ENCODE measurements at places on chromosomes 1 and 21.

GRCh38 chr1:86498281-86498680 is 29.6 kb downstream of the CLCA1 start:
- no peak for DNase-seq

DNA sequence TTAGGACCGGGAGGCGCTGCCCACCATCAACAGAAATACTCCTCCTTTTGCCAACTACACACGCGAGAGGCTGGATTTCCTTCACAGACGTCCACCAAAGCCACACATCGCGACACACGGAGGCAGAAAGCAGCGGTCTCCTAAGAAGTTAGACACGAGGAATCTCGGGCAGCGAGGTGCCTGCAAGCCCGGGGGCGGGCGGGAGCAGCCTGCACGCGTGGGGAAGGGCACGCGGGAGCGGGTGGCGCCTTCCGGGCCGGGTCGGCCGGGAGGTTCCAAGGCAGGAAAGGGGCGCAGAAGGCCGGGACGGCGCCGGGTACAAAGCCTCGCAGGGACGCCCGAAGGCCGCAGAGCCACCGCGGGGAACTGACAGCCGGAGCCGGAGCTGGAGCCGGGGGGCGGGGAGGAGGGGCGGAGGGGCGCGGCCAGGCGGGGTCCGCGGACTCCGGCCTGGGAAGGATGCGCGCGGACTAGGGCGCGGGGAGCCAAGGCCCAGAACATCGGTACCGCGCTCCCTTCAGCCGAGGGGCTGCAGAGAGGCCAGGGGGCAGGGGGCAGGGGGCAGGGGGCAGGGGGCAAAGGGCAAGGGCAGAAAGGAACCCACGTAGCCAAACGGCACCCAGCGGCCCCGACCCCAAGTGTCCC is 722 bp downstream of the NPHP4 start:
- DNase-seq, result no peak

GRCh38 chr1:235093013-235093695 is 35.5 kb downstream of the TOMM20 start:
- DNase-seq, result no peak

DNA sequence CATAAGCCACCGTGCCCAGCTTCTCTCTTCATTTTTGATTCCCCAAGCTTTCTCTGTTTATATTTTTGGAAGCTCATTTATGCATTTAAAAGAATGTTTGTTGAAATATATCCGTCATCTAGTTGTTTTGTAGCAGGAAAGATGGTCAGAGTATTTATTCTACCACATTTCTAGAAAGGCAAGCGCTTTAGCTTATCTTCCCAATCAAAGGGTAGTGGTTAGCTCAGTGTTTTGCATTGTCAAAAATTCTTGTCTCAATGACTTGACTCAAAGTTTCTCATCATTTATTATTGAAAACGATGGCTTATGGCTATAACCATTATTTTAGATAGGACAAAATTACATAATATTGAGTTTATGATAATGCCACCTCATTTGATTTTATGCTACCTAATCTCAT is 116.1 kb upstream of the ZP4 start:
- DNase-seq, result no peak

All from NCI-H1417 treated with DMSO at 0.1 percent for 48 hours (cell line).